ENCODE measurements at places on chromosomes 7 and 10.

DNA sequence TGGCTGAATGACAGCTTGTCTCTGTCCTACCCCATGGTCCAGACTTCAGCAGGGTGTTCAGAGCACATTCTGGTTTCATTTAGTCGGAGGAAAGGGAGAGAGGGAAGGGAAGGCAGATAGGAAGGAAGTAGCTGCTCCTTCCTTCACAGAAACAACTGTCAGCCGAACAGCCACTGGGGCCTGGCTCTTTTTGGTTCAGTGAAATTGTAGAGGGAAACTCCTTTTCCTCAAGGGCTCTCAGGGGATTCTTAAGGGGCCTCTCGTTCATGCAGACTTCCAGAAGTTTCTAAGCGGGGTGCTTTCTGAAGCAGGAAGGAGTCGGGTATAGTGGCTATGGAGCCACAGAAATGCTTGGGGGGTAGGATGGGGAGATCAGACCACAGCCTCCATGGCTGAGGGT, 56.4 kb downstream of the TLL2 start:
- no peak for DNase-seq

GRCh38 chr10:105268961-105269360, 627.9 kb downstream of the SORCS3 start:
- DNase-seq = no peak

GRCh38 chr10:110486680-110487410, 10.9 kb upstream of the DUSP5 start:
- no peak for DNase-seq

DNA sequence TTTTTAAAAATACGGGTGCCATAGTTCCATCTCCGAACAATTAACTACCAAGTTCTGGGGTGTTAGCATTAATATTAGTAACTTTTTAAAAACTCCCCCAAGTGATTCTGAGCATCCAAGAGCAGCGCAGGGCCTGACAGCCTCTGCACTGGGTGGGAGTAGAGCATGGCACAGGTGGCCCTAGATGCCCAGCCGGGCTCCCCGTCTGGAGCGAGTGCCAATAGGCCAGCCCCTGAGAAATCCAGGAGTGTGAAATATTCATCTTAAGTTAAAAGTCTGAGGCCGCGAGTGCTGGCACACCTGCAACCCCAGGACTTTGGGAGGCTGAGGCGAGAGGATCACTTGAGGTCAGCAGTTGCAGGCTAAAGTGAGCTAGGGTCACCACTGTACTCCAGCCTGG, 16.2 kb downstream of the FAM107B start:
- DNase-seq = no peak

- no peak for DNase-seq
Observed at GRCh38 chr7:101817471-101818286, at the start of gene CUX1. Gene CUX1 (plus strand): TSS chr7:101817626. CDS start chr7:101817640, 14 bp downstream.

DNA sequence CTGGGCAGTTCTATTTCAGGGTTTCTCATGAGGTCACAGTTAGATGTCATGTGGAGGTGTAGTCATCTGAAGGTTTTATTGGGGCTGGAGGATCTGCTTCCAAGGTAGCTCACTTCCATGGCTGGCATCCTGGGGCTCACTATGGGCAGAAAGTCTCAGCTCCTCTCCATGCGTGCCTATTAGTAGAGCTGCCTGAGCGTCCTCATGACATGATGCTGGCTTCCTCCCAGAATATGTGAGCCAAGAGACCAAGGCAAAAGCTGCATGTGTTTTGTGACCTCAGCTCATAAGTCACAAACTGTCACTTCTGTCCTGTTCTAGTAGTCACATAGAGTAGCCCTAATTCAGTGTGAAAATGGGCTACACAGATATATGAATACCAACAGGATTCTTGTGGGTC, 524.4 kb downstream of the SUGCT start:
- DNase-seq = no peak

- DNase-seq = no peak
Observed at GRCh38 chr10:68561865-68562649, 1.9 kb downstream of the TET1 start.

GRCh38 chr10:14382531-14382930, 51.8 kb upstream of the FRMD4A start:
- no peak for DNase-seq

DNA sequence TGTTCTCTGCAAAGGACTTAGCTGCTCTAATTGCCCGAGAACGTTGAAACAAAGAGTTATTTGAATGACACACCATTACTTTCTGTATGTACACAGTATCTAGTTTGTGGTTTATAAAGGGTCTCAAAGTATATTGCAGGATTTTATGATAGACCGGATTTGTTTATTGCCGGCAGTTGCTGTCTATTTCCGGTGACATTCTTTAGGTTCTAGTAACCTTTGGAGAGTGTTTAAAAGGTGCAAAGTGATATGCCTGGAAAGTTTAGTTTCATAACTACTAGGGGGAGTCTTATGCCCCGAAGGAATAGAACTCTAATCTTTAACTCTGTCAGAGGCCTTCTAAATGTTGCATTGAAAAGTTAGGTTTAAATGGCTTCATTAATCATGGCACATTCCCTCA, 63.8 kb downstream of the PAPSS2 start:
- no peak for DNase-seq

DNA sequence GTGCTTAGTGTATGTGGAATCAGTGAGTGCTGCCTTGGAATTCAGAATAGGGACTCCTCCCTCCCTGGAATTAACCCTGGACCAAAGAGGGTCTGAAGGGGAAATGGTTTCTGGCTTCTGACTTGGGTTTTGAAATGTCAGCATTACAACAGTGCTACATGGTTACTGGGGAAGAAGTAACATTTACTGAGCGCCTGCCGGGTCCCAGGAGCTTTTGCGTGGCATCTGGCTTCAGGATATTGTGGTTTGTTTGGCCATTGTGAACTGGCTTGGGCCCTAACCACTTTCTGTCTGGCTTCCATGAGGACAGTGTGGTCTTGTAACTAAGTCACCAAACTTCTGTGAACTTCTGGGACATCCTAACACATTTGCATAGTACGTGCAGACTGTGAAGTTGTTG, 21.3 kb downstream of the TSPAN15 start:
- no peak for DNase-seq

GRCh38 chr7:71290452-71290851, 158.5 kb downstream of the GALNT17 start:
- no peak for DNase-seq

DNA sequence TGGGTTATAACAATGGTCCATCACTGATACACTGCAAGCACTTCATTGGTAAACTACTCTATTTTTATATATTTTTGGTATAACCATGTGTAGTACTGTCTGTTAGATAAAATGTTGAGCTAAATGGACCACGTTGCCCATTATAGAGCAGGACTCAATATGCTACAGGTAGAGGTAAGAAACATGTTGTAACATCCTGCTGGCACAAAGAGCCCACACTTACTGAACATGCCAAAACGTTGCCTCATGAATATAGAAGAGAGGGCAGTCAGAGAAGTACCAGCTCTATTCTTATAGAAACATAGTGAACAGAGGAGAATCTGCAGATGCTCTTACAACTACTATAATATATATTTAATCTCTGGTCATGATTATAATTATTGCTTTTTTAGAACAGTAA, 18.4 kb upstream of the MET start:
- no peak for DNase-seq

GRCh38 chr7:25775999-25776743, 375.8 kb upstream of the NFE2L3 start:
- no peak for DNase-seq

DNA sequence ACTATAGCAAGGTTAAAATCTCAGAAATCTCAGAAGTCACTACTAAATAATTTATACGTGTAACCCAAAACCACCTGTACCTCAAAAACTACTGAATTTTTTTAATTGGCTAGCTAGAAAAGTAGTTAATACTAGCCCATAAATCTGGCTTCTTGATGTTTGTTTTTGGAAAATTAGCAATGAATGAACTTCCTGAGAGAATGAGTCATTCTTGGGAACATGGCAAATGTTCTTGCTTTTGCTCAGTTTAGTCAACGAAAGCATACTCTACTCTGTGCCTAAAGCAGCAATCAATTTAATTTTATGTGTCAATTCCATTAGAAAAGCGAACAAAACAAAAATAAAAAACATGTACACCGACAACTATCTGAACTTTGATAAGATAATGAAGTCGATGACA, 69.2 kb downstream of the SEMA3E start:
- no peak for DNase-seq

DNA sequence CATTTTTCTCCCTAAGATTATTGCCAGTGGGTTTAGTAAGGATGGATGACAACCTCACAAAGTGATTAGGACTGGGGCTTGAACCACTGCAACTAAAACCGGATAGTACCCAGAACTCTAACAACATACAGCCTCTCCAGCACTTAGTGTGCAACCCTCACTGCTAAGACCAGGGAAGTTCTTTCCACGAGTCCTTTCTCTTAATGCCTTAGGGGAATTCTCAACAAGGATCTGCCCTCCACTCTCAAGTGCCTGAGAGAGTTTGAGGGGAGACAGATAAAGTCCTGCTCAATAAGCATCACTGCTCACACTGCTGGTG, 104.6 kb downstream of the NRP1 start:
- DNase-seq = no peak

- no peak for DNase-seq
Observed at GRCh38 chr7:80711531-80711930, 73.1 kb downstream of the CD36 start.

DNA sequence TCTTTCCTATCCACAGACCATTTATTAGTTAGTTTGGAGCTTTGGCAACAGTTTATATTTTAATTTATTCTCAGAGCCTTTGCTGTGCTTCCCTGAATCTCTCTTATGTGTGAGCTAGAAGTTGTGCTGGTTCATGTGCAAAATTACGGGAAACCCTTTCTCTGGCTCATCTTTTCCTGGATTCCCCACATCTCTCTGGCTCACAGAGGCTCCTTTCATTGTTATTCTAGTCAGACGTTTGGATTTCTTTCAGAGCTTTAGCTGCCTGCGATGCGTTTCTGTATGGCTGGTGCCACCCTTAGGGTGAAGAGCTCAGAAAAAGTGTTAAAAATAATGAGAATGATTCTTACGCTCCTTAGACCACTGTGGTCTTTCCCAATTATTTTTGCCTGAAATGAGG, 53.3 kb downstream of the TPST1 start:
- DNase-seq = no peak

GRCh38 chr7:127226685-127227374, 25.9 kb downstream of the GRM8 start:
- DNase-seq = no peak

DNA sequence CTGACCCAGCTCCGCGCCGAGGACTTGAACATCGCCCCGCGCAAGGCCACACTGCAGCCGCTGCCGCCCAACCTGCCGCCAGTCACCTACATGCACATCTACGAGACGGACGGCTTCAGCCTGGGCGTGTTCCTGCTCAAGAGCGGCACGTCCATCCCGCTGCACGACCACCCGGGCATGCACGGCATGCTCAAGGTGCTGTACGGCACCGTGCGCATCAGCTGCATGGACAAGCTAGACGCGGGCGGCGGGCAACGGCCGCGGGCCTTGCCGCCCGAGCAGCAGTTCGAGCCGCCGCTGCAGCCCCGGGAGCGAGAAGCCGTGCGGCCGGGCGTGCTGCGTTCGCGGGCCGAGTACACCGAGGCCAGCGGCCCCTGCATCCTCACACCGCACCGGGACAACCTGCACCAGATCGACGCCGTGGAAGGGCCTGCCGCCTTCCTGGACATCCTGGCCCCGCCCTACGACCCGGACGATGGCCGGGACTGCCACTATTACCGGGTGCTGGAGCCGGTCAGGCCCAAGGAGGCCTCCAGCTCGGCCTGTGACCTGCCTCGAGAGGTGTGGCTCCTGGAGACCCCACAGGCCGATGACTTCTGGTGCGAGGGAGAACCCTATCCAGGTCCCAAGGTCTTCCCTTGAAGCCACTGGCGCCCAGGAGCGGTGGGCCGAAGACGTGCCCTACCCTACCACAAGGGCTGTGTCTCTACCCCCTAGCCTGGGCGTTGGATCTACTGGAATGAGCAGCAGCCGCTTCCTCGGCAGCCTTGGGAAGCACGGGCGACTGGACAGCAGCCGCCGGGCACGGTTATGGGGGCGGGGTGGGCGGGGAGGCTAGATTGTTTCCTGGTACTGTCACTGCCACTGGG, 945 bp downstream of the ADO start:
- DNase-seq = no peak

- DNase-seq = no peak
Observed at GRCh38 chr10:88592906-88593305, 6.3 kb downstream of the LIPJ start.

GRCh38 chr7:369476-370258, 79.7 kb downstream of the FOXL3 start:
- DNase-seq = no peak

DNA sequence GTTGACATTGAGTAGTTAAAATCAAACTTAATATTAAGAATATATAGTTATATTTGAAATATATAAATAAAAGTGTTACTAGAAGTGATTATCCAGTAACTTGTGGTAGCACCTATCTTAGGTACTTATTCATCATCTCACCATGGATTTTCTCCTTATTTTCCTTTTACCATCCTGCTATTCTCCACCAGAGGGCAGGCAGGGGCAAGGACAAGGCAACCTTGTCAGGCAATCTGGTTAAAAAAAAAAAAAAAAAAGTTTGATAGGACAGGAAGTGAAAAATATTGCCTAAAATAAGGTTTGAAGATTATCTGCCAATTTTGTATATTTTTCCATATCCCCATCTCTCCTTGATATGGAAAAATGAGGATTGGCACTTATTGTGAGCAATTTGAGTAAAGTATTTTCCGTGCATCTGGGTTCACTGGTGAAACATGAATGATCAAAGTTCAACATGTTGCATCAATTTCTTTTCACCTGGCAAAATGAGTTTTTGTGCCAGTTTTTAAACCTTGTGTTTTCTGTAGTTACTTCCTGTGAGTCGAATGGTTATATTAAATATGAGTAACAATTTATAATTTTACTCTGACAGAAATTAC, 256.7 kb downstream of the AGMO start:
- peak; percentile 15 for DNase-seq

DNA sequence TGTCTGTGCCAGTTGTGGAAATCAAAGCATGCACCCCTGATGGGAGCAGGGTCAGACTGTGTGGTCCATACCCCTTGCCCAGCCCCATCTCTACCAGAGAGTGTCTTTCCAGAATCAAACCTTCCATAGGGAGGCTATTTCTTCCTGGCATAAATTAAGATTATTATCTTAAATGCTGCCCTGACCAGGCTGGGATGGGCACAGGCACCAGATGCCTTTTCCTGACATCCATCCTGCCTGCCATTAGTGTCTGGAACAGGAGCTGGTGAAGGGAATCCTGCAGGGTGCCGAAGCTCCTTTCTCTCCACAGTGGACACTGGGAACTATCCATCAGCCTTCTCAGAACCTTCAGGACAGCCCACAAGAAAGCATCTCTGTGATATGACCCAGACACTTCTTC, 296.3 kb downstream of the GRID1 start:
- no peak for DNase-seq

GRCh38 chr7:131945957-131946544, 389.6 kb upstream of the PODXL start:
- no peak for DNase-seq

All from AG04450 (cell line).